ENCODE measurements at places on chromosomes 13 and 19.

DNA sequence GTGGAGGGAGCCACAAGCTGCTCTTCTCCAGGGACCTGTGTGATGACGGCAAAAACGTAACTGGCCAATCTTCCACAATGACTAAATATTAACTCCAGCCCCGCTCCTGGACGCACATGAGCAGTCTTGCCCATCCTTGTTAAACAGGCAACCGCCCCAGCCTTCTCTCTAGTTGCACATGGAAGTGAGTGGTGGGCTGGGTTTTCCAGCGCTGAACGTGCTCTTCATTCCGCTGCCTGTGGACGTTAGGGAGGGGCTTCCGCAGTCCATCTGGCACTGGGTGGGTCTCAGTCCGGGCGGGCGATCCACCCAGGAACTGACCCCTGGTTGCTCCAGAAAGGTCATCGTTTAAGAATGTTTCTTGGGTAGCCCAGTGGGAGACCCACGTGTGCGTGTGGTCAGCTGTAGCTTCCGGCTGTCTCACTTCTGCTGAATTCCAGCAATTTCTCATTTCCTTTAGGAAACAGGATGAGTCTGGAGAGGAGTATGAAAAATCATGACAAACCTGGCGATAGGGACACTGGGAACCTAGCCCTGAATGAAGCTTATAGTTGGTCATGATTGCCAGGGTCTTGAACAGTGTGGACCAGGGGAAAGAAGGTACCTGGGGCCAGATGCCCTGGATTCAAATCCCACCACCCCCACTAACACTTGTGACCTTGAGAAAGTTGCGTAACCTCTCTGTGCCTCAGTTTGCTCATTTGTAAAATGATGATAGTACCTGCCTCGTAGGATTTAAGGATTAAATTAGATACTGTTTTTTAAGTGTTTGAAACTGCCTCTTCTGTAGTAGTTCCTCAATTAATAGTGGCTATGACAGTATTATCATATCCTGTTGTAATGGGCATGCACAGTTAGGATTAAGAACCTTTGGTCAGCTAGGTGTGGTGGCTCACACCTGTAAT lies 92.6 kb downstream of the SIPA1L3 start:
- peak; percentile 64 for DNase-seq

DNA sequence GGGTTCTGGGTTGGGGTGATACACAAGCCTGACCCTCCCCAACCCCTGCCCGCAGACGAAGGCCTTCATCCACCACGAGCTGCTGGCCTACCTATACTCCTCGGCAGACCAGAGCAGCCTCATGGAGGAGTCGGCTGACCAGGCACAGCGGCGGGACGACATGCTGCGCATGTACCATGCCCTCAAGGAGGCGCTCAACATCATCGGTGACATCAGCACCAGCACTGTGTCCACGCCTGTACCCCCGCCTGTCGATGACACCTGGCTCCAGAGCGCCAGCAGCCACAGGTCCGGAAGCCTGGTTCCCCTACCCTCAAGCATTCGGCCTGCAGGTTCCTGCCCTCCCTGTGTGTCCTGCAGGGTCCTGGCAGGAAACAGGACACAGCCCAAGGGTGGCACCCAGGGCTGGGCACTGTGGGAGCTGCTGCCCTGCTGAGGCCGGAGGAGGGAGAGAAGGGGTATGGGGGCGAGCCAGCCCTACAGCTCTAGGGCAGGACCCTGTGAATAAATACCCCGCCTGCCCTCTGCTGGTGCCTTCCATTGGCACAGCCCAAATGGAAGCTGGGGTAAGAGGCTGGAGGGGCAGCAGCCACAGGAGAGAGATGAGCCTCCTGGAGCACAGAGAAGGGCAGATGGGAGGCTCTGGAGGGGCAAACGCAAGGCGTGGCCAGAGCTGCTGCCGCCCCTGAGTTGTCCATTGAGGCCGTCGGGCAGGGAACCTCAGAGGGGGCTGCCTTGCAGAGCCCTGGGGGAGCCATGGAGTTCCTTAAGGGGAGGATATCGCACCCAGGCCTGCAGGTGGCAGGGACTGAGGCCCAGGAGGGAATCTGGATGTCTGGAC lies 6.8 kb downstream of the TMED1 start:
- DNase-seq, result no peak

GRCh38 chr19:42555317-42555716 lies 27.0 kb upstream of the CEACAM1 start:
- DNase-seq, result no peak

DNA sequence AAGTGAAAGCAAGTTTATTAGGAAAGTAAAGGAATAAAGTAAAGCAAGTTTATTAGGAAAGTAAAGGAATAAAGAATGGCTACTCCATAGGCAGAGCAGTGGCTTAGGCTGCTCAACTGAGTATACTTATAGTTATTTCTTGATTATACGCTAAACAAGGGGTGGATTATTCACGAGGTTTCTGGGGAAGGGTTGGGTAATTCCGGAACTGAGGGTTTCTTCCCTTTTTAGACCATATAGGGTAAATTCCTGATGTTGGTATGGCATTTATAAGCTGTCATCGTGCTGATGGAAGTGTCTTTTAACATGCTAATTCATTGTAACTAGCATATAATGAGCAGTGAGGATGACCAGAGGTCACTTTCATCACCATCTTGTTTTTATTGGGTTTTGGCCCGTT lies 194.3 kb downstream of the DLEU7 start:
- no peak for DNase-seq

- no peak for DNase-seq
Observed at GRCh38 chr13:99383946-99384345, 76.7 kb upstream of the GPR183 start.

GRCh38 chr19:661427-662196 lies 1.4 kb downstream of the RNF126 start:
- DNase-seq, result no peak

- no peak for DNase-seq
Observed at GRCh38 chr13:23794267-23795161, 94.7 kb downstream of the MIPEP start.

GRCh38 chr13:26378116-26378515 lies 124.2 kb downstream of the CDK8 start:
- DNase-seq, result no peak

DNA sequence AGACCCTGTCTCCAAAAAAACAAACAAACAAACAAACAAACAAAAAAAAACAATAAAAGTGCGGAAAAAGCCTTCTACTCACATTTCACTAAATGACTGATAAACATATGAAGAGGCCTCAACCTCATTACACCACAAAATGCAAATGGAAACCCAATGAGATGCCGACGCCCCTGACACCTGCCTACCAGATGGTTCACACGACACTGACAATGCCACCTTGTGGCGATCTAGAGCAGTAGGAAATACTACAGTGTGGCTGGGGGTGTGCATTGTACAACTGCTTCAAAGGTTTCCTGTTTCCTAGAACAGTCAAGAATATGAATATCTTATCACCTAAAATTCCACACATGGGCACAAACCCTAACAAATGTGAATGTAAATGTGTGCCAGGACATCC lies 14.0 kb downstream of the SCGB2B2 start:
- no peak for DNase-seq

GRCh38 chr13:82791035-82791434 lies 1091.2 kb downstream of the SLITRK1 start:
- no peak for DNase-seq

GRCh38 chr13:68810660-68811059 lies 1297.0 kb upstream of the ATXN8OS start:
- no peak for DNase-seq

DNA sequence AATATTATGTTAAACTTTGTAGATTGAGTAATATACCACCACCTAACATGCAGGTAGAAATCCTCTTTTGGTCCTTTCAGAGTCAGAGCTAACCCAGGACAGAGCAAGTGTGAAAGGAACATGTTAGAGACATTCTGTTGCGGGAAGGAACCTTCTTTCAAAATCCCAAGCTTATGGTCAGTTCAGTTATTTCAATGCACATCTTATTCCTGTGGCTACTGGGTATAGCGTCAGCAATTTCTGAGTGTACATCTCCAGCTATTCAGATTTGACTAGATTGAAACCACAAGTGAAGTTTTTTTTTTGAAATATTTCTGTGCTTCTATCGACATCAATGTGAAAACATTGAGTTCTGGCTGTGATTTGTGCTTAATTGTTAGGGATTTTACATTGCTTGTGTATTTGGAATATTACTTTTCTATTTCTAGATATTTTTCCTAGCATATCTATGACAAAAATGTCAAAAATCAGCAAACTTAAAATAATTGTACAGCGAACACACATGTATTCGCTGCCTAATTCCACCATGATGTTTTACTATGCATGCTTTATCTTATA lies 165.3 kb downstream of the LMO7 start:
- DNase-seq, result no peak

DNA sequence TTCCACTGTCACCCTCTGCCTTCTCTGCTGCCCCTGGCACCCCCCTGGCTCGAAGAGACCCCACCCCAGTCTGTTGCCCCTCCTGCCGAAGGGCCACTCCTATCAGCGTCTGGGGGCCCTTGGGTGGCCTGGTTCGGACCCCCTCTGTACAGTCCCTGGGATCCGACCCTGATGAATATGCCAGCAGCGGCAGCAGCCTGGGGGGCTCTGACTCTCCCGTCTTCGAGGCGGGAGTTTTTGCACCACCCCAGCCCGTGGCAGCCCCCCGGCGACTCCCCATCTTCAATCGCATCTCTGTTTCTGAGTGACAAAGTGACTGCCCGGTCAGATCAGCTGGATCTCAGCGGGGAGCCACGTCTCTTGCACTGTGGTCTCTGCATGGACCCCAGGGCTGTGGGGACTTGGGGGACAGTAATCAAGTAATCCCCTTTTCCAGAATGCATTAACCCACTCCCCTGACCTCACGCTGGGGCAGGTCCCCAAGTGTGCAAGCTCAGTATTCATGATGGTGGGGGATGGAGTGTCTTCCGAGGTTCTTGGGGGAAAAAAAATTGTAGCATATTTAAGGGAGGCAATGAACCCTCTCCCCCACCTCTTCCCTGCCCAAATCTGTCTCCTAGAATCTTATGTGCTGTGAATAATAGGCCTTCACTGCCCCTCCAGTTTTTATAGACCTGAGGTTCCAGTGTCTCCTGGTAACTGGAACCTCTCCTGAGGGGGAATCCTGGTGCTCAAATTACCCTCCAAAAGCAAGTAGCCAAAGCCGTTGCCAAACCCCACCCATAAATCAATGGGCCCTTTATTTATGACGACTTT lies 2.0 kb downstream of the ZFP36 start:
- no peak for DNase-seq

GRCh38 chr19:4366666-4367335 lies 23.4 kb downstream of the MPND start:
- no peak for DNase-seq

DNA sequence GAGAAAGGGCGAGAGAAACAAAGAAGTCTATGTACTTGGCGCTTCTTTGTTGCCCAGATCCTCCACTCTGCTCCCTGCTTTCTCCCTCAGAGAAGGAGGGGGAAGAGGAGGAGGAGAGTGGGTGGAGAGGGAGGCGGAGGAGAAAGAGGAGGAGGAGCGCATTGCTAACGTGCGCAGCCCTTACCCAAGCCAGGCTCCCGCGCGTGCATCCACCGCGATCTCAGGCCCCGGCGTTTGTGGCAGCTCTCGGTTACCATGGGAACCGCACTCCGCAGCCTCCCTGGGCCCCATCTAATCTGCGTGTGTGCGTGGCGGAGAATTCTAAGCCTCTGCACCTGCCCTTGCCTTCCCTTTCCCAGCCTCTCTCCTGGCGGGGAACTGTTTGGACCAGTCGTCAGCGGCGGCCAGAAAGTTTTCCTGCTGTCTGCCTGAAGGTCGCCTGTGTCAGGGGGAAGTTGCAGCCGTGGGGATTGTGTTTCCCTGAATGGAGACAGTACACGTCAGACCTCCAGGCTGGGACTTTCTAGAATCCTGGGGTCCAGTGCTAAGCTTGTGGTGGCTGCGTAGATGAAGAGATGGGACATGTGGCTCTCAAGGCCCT lies at the start of gene ERICH6B:
ERICH6B (minus strand) TSS at position 239 of the 601 bp plus-strand sequence. CDS start 18,734 bp downstream, outside the sequence.
- peak; percentile 56 for DNase-seq

DNA sequence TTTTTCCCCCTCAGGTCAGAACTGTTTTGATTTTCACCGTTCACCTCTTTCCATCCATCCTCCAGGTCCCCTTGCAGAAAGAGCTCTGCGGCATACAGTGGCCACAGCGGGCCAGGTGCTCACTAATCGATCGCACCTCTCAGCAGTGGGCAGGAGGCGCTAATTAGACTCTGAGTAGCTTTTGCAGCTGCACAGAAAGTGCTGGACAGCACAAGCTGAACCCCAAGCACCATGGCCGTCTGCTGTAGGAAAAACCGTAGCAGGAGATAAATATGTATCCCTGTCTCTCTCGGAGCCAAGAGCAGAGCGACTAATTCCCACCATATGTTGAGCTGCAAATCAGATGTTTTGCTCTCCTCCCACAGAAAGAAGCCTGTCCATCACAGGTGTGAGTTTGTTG lies 54.4 kb downstream of the PEX11G start:
- DNase-seq, result no peak

GRCh38 chr19:50322931-50323781 lies 6.0 kb downstream of the KCNC3 start:
- no peak for DNase-seq

DNA sequence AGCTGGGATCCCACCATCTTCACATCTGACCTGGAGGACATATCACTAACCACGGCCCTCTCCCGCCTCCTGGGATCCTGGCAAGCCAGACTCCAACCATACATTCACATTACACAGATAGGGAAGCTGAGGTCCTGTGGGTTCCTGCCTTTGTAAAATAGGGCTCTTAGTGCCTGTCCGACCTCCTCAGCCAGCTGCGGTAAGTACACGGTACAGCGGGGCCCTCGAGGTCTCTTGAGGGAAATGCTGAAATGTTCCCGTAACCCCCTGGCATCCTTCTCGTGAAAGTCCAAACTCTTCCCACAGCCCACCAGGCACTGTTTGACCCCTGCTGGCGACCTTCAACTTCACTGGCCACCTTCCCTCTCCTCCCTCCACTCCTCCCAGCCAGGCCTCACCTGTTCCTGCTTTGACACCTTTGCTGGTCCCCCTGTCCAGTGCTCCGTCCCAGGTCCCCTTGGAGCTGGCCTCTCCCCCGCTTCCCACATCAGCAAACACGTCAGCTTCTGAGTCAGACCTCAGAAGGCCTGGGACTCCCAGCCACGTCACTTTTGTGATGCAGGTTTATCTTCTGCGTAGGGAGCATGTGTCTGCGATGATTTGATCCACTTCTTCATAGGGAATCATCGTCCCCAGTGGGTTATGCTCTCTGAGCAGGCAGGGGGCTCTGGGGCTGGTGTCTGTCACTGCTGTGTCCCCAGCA lies 8.8 kb upstream of the GNG7 start:
- no peak for DNase-seq

GRCh38 chr19:47110521-47111005 lies 3.0 kb downstream of the ZC3H4 start:
- no peak for DNase-seq

DNA sequence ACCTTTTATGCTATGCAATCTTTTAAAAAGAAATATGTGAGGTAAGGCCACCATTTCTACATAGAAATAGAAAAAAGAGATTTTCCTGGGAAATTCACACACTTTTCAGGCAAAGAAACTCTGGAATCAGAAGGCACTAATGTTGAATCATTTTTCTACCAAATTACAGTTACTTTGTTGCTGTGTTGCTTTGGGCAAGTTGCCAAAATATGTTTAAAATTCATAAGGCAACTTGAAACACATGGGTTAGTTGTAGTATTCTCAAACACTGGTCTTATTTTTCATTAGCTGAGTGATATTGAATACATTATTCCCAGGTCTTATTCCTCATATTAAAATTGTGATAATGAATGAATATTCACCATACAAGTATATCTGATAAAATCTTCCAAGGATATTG lies 195.0 kb upstream of the SLITRK1 start:
- no peak for DNase-seq

GRCh38 chr19:42433503-42434260 lies 6.5 kb upstream of the LIPE start:
- DNase-seq, result peak; percentile 58

All from right forelimb (tissue), 1 donor.